ELR (cell line): ENCODE measurements at places on chromosomes 5 and 9.

- DNase-seq: no peak
Measured at GRCh38 chr9:117029341-117029740, 342.2 kb downstream of the TRIM32 start.

DNA sequence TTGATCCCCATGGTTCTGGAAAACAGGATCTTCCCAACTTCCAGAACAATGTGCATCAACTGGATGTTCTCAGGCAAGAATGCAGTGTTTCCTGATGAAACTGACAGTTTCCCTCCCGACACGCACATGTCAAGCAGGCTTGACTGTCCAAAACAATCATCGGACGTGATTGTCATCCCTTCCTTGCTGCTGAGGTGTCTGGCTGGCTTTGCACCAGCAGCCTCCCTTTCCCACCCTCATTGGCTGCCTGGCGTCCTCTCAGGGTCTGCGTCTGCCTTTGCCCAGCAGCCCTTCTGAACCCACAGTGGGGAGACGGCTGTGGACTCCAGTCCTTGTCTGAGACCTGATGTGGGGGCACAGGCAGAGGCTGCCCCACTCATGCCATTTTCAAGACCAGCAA is 110.8 kb downstream of the MARCHF3 start:
- no peak for DNase-seq

DNA sequence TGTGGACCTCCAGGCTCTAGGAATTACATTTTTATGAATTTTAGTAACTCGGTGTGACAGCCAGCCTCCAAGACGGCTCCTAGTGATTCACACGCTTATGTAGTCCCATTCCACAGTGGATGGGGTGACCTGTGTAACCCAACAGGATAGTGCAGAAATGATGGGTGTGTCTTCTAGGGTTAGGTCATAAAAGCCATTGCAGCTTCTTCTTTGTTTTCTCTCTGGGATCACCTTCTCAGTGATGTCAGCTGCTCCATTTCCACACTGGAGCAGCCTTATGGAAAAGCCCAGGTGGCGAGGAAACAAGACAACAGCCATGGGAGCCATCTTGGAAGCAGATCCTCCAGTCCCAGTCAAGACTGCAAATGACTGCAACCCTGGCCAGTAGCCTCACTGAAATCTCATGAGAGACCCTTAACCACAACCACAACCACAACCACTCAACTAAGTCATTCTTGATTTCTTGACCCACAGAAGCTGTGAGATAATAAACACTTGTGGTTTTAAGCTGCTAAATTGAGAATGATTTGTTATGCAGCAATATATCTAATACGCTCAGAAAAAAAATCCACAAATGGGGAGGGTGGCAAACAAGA is 5.1 kb upstream of the GNPDA1 start:
- peak; percentile 41 for DNase-seq

GRCh38 chr9:101367323-101367722 is 17.5 kb downstream of the BAAT start:
- DNase-seq: no peak

DNA sequence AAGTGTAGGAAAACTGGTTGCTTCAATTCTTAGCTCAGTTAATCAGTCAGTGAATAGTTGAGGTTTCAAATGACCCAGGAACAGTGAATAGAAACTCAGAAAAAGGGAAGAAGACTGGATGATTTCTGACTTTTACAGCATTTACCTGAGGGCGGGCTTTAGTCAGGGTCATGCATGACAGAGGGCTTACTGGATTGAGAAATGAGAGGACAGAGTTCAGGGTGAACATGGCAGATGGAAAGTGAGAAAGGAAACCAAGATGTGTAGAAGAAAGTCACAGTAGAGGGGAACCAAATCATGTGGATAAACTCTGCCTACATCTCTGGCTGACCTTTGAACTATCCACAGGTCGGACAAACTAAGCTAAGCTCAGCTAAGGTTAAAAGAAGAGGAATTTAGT is 596.0 kb downstream of the SEMA5A start:
- no peak for DNase-seq

- DNase-seq: no peak
Measured at GRCh38 chr9:121690316-121690715, 38.9 kb downstream of the DAB2IP start.

DNA sequence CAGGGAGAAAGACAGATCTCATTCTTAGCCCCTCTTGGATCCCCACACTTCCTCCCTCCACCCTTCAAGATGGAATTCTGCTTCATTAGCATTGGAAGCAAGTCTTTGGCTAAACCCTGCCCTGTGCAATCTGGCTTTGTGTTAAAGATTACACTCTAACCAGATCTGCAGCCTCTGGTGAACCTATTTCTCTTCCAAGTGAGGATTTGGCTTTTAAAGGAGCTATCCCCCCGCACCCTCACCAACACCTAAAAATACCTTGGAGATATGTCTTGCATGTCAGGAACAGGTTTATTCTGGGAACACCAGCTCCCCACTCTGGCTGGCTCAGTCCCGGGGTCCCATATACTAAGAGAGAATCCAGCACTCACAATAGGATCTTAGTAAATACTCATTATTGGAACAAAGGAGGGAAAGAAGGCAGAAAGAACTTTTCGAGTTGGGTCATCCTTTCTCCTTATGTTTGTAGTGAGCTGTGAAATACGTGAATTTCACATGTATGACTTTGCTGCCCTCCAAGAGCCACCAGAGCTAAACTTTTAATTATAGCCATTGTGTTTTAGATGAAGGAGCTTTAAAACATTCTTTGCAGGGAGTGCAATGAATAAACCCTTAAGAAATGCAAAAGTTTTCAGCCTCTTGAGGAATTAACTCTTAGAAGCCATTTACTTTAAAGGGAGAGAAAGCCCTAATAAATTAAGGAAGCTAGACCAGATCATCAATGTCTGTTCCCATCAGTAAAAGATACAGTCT is 53.7 kb upstream of the HRH2 start:
- no peak for DNase-seq

DNA sequence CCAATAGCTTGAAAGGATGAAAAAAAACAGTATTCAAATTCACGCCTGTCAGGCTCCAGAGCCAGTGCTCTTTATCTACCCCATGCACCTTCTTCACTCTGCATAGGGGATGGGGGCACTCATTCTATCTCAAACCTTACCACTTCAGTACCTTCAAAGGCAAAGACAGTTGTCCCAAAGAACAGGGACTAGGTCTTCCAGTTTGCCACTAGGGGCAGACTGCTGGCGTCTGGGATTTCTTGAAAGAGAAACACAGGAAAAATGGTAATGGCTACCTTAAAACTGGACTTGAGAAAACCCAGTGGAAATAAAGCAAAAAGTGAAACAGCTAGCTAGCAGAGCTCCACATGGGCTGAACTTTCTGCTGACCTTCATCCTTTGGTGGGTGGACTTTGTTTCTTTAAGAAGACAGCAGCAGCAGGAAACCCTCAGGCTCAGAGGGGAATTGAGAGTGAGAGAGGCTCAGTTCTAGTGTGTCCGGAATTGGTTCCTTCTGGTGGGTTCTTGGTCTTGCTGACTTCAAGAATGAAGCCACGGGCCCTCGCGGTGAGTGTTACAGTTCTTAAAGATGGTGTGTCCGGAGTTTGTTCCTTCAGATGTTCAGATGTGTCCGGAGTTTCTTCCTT is 41.0 kb upstream of the SLC36A1 start:
- DNase-seq: peak; percentile 46

- no peak for DNase-seq
Measured at GRCh38 chr5:71802673-71803072, 83.6 kb downstream of the CARTPT start.

- peak; percentile 9 for DNase-seq
Measured at GRCh38 chr5:159050316-159051143, 49.2 kb downstream of the EBF1 start.

- DNase-seq: no peak
Measured at GRCh38 chr9:108081112-108081511, 591.5 kb upstream of the KLF4 start.

- peak; percentile 81 for DNase-seq
Measured at GRCh38 chr9:130053504-130054324, at the start of gene GPR107. Gene GPR107 (plus strand): TSS chr9:130053906. CDS start chr9:130053933, 27 bp downstream.

DNA sequence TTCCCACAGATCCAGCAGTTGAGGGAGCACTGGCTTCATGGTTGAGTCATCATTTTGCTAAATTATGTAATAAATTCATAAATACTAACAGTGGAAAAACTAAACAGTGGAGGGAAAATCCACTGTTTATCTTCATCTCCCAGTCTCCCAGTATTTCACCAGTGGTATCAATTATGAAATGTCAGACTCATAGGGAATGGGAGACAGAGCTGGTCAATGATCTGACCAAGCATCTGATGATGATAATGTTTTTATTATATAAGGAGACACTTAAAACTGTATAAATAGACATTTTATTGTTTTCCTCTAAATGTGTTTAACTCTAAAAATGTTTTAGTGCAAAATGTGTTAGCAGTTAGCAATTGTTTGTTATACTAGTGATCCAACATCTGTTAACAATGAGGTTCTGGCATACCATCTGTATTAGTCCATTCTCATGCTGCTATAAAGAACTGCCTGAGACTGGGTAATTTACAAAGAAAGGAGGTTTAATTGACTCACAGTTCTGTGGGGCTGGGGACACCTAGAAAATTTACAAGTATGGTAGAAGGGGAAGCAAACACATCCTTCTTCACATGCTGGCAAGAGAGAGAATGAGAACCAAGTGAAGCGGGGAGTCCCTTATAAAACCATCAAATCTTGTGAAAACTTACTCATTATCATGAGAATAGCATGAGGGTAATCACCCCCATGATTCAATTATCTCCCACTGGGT is 11.8 kb upstream of the REEP5 start:
- peak; percentile 58 for DNase-seq

DNA sequence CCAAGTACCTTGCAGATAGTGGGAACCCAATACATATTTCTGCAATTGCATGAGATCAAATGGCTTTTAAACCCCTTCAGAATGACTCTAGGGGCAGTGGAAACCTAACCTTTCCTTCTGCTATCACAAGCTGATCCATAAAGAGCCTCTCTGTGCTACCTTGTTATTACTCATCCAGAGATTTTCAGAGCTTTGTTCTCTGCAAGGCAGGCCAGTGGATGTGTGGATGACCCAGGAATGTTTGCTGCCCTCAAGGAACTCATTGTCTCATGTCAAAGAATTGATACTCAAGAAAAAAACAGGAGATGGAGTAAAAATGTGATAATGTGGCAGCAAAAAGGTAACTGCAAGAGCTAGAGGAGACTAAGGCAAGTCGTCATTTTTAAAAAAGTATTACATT is 164.1 kb downstream of the HMHB1 start:
- peak; percentile 67 for DNase-seq

DNA sequence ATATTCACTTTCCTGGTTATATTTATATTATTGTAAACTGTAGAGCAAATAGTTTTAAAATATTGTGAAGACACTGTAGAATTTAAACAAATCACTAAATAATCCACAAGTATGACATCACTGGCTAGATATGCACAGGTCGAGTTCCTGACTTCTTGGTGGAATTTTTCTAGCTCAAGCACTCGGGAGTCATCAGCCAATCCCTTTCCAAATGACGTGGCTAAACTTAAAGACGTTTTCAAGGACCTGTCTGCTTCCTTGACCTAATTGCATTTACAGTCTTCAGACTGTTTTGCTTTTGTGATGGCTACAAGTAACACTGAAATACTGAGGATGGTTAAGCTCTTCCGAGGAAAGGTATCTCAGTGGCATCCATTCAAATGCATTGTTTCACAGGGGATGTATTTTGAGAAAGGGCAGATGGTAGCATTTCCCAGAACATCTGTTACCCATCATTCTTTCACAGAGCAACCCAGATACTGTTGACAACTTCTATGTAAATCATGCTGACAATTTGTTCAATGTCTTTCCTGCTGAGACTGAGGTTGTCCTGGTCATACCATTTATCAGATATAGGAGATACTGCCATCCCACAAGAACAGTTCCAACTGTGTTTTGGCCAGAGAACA is 262.8 kb downstream of the CDH10 start:
- no peak for DNase-seq

DNA sequence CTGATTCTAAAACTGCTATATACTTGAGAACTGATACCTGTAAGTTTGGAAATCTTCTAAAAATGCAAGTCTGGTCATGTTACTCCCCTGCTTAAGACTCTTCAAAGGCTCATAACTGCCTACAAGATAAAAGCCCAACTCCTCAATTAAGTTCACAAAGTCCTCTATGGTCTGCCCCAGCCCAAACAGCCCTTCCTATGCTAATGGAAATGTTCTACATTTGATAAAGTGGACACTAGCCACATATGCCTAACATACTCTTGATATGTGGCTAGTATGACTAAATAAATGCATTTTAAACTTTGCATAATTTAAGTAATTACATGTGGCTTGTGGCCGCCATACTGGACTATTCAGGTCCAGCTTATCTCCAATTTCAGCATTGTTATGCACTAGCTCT is 204.5 kb downstream of the AP3B1 start:
- no peak for DNase-seq

- DNase-seq: no peak
Measured at GRCh38 chr9:20335668-20336332, 286.5 kb downstream of the MLLT3 start.

DNA sequence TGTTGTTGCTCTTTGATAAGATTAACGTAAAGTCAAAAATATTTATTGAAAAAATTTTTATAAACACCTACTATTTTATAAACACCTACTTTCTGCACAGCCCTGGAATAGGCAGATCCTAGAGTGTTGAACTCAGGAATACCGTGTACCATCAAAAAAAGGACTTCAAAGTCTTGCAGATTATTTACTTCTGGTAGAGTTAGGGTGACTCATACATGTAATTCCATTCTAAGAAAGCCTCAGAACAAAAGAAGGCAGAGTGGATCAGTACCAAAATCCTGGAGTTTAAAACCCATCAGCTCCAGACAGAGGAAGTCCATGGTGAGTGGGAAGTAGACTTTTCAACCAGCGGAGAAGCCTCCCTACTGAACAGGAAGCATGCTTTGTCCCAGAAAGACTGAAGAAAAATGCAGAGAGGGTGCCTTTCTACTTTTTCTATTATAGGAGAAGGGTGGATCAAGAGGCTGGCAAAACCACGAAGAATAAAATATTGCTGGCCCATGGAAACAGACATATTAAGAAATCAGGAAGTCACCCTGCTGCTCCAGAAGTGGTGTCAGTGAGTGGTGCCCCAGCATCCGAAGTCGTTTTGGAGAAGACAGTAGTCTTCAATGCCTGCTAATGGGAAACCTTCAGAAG is 45.1 kb upstream of the DAB2 start:
- no peak for DNase-seq

- no peak for DNase-seq
Measured at GRCh38 chr5:40547994-40548575, 131.6 kb upstream of the PTGER4 start.

- no peak for DNase-seq
Measured at GRCh38 chr9:134723037-134723436, 81.4 kb downstream of the COL5A1 start.

DNA sequence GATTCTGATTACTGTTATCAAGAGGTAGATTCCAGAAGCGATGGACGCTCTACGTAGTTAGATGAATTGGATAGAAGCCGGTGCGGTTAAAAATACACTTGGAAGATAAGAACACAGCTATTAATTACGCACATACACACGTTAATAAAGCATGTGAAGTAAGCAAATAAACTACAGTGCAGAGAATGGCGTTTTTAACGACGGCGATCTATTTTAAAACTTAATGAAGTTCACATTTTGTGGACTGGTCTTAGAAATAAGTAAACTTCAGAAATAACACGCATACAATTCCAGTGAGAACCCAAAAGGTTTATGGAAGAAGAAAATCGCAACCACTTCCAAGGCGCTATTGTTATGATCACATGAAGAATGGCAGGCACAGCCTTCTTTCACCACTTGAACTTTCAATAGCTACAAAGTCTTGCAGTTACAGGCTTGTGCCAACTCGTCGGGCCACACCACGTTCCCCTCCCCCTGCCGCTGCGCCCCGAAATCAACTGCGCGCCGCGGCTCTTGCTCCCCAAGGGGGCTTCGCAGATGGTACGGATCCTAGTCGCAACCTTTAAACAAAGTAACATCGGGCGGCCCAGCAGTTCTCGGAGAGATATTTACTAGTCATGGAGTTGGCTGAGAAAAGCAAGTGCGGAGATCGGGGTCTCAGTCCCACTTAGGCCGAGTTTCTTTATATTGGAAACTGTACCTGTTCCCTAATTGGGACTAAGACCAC is 866 bp upstream of the SEMA6A start:
- peak; percentile 6 for DNase-seq
